ENCODE measurements at places on chromosomes 3 and 15.

DNA sequence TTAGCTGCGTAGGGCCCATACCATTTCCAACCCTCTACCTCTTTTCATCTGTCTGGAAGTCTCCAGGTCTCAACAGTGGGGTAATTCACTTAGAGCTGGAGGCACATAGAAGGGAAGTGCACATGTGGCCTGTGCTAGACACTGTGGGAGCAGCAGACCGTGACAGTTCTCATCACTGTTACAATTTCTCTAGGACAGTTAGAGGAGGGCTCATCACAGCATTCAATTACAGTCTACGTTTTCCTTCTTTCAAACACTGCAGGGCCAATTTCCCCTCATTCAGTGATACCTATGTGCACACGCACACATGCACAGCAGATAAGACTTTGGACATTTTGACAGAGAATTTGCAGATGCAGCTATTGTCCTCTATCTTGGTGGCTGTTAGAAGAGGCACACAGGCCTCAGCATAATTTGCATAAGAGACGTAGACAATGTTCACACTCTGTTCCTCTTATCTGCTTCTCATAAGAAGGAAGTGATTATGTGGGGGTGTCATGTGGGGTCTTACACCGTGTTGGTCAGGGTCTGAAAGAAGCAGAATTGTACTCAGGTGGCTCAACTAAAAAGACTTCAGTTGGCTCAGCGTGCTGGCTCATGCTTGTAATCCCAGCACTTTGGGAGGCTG lies 12.6 kb upstream of the HRG start:
- no peak for DNase-seq

DNA sequence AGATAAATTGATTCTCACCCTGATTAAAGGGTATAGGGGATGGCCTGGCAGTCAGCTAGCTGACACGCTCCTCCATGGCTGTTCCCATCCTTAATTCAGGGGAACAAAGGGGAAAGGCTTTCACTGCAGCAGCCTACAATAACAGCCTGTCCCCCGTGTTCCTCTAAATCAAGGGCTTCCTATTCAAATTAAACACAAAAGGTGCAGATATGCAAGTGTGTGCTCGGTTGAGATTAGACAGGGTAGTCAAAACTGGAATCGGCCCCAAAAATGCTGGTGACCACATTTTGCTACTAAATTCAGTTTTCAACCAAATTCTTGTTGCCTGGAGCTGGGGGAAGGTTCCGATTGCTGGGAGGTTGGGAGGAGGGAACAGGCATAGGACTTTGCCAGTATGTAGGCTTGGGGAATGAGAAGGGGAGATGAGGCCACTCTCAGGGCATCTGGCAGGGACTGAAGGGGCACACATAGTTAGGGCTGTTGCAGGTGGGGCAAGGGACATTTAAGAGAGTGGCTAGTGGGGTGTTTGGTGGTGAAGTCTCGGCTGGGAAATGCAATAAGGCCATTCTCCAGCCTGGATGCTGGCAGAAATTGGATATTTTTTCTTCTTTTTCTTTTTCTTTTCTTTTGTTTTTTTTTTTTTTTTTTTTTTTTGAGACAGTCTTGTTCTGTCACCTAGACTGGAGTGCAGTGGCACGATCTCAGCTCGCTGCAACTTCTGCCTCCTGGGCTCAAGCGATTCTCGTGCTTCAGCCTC lies 32.9 kb upstream of the CTSH start:
- no peak for DNase-seq

- no peak for DNase-seq
Measured at GRCh38 chr3:118754406-118755252, 280.0 kb downstream of the IGSF11 start.

GRCh38 chr15:48962662-48963523 lies 826 bp downstream of the SHC4 start:
- no peak for DNase-seq

GRCh38 chr3:38969317-38970235 lies 82.2 kb downstream of the SCN11A start:
- no peak for DNase-seq

GRCh38 chr3:124791639-124792151 lies 61.4 kb downstream of the UMPS start:
- no peak for DNase-seq

DNA sequence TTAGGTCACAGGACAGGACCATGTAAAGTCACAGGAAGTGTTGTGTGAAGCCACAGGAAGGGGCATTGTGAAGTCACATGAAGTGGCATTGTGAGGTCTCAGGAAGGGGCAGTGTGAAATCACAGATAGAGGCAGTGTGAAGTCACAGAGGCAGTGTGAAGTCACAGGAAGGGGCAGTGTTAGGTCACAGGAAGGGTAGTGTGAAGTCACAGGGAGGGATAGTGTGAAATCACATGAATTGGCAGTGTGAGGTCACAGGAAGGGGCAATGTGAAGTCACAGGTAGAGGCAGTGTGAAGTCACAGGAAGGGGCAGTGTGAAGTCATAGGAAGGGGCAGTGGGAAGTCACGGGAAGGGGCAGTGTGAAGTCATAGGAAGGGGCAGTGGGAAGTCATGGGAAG lies 37.9 kb downstream of the GASK1A start:
- no peak for DNase-seq

GRCh38 chr15:59326856-59327255 lies 45.8 kb downstream of the MYO1E start:
- DNase-seq: no peak

- DNase-seq: no peak
Measured at GRCh38 chr15:100732211-100733055, 130.0 kb downstream of the ASB7 start.

DNA sequence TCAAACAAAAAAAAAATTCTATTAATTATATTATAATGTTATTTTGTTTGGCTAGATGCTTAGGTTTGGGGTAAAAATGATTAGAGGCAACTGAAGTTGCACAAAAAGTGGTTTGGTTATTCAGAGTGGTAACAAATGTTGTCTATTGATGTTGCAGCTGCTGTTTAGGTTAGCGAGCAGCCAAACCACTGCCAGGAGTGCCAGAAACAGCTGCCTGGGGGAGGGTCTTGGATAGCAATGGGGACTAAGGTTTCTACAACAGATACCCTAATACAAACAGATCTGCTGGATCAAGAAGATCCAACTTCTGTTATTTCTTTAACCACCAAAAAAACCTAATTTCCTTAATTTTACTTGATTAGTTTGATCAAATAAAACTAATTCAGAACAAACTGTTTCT lies 26.6 kb downstream of the BTLA start:
- DNase-seq: no peak

GRCh38 chr15:77816983-77817382 lies 184.3 kb upstream of the LINGO1 start:
- no peak for DNase-seq

DNA sequence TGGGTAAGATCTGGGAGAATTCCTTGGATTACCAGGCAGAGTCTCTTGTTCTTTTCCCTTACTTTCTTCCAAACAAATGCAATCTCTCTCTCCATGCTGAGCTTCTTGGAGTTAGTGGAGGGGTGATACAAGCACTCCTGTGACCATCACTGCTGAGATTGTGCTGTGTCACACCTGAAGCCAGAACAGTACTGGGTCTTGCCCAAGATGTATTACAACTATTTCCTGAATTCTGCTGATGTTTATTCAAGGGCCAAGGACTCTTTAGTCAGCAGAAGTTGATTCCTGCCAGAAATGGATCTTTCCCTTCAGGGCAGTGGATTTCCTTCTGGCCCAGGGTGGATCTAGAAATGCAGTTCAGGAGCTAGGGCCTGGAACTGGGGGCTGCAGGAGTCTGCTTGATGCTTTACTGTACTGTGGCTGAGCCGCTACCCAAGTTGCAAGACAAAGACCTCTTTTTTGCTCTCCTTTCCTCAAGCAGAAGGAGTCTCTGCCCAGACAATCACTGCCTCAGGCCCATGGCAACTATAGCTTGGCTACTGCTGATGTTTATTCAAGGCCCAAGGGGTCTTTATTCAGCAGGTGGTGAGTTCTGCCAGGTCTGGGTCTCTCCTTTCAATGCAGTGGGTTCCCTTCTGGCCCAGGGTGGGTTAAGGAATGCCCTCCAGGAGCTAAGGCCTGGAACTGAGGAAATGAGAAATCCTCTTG lies 98.8 kb downstream of the SH3GL3 start:
- DNase-seq: no peak

- DNase-seq: no peak
Measured at GRCh38 chr3:84974347-84974746, 15.6 kb downstream of the CADM2 start.

- no peak for DNase-seq
Measured at GRCh38 chr3:52004163-52004787, 8.6 kb upstream of the RPL29 start.

GRCh38 chr3:37024092-37024491 lies 30.8 kb downstream of the MLH1 start:
- DNase-seq: no peak

- DNase-seq: no peak
Measured at GRCh38 chr3:6770397-6770690, 90.6 kb upstream of the GRM7 start.

GRCh38 chr3:140995881-140996280 lies 54.2 kb downstream of the SLC25A36 start:
- DNase-seq: no peak

GRCh38 chr3:49554633-49555265 lies 472 bp downstream of the BSN start:
- no peak for DNase-seq

GRCh38 chr15:35557544-35557943 lies 11.6 kb upstream of the DPH6 start:
- no peak for DNase-seq

DNA sequence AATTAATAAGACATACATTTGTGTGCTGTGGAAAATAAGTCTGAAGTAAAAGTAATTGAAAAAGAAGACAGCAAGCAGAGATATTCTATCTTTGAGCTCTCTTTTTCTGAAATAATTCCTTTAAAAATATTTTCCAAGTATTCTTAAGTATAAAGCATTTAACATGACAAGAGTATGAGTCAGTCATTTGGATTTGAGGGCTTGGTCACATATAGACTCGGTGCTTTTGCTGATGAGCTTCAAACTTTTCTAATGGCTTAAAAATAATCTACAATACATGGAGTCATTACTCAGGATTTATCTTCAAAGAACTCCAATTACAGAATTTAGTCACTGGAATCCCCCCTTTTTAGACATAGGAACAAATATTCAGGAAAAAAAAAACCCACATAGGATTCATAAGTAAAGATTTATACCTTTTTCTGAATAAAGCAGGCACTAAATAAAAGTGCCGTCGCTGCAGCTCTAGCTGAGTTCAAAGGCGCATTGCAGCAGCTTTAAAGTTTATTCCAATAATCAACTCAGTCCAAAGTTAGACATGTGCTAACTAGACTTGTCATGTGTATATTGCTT lies 147.5 kb downstream of the CTNNB1 start:
- no peak for DNase-seq

GRCh38 chr3:189304465-189305351 lies 132.9 kb downstream of the TPRG1 start:
- DNase-seq: no peak

- DNase-seq: no peak
Measured at GRCh38 chr3:43759938-43760337, 69.2 kb downstream of the ABHD5 start.

- no peak for DNase-seq
Measured at GRCh38 chr3:63132461-63133250, 145.5 kb upstream of the SYNPR start.

DNA sequence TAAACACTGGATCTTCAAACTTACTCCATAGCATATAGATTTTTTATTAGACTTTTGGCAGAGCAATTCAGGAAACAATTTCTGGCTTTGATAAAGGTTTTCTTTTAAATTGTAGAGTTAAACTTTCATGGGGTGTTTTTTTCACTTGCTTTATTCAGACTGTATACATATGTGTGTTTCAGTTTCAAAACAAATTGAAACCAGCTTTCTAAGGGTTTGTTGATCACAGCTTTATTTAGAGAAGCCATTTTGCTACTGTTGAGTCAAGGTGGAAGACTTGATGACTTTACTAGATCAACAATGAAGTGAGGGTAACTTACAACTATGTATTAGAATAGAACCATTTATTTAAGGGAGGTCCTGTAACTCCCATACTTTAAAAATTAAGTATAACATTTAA lies 6.2 kb downstream of the UBE2E1 start:
- no peak for DNase-seq

DNA sequence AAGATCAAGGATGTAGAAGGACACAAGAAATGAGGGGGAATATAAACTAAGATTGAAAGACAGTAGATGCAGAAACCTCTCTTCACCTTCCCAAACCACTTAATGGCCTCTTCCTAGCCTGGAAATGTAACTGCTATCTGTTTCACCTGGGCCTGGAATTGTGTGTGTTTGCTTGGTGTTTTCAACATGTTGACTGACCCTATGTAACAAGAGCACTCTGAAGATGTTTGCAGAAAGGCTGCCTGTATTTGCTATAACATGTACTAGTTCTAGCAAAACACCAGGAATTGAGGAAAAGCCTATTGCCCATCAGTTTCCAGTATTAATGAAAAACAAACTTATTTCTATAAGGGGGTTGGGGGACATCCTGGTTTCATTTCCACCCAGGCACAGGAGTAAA lies 248.3 kb downstream of the WDR72 start:
- no peak for DNase-seq

GRCh38 chr3:18411541-18411940 lies 13.6 kb downstream of the SATB1 start:
- DNase-seq: no peak

DNA sequence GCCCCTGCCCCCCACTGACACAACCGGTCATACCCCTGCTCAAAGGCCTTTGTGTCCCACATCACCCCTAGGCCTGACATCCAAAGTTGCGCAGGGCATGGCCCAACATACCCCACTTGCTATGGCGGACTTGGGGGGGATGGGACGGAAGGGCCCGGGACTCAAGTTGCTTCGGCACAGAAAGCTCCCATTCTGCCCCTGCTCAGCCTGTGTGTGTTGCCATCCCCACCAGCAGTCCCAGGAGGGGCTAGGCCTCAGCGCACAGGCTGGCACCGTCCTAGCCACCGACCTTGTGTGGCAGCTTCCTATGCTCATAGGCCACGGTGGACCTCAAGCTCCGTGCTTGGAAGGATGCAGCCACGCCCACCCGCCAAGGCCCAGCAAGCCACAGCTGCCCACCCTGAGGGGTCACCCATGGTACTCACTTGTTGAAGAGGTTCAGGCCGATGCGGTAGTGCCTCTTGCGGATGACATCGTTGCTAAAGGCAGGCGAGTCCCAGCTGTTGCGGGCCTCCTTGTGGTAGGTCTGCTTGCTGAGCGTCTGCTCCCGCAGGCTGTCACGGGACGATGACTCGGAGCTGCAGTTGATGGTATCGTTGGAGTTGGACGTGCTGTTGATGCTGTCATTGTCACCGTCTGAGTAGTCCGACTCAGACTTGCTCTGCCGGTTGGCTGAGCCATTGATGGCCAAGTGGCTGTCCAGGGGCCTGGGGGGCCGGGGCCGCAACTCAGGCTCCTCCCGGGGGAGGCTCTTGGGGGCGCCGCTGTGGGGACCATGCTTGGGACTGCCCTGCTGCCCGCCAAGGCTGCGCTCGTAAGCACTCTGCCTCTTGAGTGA lies 93.9 kb upstream of the RPL32 start:
- DNase-seq: no peak

DNA sequence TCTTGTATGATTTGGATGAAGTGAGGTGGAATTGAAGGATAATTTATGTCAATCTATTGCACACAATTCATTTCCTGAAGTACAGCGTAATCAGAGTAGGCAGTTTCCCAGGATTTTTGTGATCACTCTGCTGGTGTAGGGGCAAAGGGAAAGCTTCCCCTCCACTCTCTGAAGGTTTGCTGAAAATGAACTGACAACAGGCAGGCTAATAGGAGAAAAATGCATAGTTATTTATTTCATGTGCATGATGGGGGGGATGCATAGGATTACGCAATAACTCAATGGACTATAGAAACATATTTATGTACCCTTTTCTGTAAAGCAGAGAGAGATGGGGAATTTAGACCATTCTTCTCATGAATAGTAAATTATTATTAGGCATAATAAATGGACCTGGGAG lies 872.9 kb downstream of the NAALADL2 start:
- no peak for DNase-seq

GRCh38 chr3:111373861-111374260 lies 168.1 kb upstream of the CD96 start:
- no peak for DNase-seq
